ENCODE measurements at places on chromosomes 7 and 10. TPM values are rescaled to one million over a fixed set of nuclear protein-coding genes. Genes with fewer than 3 reads are reported as not detected.

MACROH2A2 gene
- 39.0 TPM for total RNA-seq

HOXA2 gene
- total RNA-seq = 11.4 TPM

TRIM74 gene
- total RNA-seq = not detected

TMEM176B gene
- 3.3 TPM for total RNA-seq

OLAH gene
- not detected for total RNA-seq

DNA sequence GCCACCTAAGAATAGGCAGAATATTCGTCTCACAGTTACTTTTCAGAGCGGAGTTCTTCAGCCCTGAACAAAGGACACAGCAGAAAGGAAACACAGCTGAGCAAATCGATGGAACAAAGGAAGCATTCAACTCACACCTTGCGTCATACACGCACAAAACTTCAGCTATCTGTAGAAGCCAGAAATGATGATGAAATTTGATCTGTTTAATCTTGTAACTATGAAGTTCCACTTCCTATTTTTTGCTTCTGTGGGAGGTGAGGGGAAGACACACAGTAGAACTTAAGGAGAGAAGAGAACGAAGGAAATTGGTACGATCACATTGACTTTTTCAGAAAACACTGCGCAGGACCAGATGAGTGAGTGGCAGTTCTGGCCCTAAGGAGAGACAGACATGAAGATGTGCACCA, 26.2 kb downstream of the FAM171A1 start:
- peak; percentile 37 for DNase-seq

DNA sequence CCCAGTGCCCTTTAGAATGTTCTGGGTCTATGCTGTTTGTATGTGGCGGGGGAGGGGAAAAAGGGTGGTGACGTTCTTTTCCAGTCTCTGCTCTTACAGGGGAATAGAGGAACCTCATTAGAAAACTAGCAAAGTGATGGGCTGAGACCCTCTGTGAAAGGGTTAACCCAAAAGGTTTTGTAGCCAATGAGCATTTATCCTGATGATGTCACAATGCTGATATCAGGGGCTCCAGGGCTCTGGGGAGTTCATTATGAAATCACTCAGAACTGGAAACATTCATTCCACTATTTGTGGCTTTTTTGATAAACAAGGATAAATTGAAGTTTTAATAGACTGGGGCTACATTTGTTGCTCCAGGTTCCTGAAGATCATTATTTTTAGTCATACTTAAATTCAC, 71.7 kb downstream of the ARID5B start:
- no peak for DNase-seq

GRCh38 chr10:101123085-101123814, 7.8 kb upstream of the TLX1 start:
- no peak for DNase-seq

GRCh38 chr7:45973725-45974532, 52.9 kb upstream of the IGFBP3 start:
- peak; percentile 66 for DNase-seq

DNA sequence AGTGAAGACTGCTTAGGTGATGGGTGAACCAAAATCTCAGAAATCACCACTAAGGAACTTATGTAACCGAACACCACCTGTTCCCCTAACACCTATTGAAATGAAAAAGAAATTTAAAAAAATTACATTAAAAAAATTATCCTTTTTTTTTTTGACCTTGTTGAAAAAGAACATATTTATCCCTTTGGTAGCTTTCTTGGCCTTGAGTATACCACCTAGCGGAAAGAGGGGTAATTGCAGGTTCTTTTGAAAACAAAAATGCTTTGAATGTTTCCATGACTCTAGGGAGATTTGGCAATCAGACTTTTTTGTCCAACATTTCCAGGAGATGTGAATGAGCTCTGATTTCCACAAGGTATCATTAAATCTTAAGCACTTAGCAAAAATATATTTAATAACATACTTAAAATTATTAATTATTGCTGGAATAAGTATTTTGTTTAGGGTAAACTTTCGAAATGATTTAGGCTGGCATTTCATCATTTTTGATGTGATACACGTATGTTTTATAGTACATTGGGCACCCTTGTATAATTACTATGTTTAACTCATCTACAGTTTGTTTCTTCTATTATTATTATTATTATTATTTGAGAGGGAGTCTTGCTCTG, 47.0 kb upstream of the ELMO1 start:
- DNase-seq = peak; percentile 23

DNA sequence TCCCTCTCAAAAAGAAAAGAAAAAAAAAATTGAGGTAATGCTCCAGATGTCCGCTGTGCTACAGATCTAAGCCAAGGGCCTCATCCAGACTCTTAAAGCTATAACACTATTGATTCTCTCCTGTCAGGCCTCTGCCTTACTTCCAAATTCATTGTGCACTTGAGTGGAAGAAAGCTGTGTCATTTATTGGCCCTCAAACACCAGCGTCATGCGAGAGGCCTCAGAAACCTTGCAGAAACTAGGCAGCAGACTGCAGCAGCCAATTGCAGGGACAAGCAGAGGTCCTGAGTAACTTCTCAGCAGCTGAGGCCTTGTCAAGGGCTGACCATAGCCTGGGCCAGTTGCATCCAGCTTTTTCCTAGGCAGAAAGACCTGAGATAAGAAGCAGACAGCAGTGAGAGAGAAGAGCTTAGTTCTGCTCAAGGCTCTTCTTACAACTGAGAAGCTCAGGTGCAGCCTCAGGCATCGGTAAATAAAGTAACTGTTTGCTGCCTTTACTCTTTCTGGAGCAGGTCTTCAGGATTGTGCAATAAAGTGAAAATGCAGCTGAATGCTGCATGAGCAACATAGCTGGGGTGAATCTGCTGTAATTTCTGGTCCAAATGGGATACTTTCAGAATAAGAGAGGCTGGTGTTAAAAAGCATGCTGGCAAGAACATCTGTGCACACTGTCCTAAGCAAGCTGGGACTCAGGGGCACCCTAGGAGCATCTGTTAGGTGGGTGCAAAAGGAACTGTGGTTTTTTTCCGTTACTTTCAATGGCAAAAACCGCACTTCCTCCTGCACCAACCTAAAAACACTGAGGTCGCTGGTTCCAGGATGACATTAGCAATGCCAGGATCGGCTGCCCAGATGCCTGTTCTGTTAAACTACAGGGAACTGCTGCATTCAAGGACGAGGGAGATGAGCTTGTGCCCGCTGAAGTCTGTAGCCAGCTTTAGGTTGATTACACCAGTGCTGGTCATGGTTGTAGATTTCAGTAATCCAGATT, 181.8 kb upstream of the PFKP start:
- no peak for DNase-seq

DNA sequence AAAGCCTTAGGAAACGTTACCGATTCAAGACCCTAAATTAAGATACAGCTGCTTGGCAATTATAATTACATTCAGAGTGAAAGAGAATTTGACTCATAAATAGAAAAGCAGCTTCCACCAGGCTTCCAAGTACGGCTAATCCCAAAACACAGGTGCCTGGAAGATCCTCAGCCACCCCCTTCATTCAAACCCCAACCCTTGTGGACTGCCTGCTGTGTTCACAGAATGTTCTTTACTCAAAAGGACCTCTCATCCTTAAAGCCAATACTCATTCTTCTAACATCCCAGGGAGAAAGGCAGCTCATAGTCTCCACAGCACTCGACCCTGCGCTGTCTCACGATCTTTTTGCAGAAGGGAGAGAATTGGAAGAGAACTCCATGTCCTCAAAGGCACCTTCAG, 32.9 kb downstream of the RNF32 start:
- no peak for DNase-seq

- no peak for DNase-seq
Observed at GRCh38 chr10:86678999-86679792, 10.9 kb downstream of the LDB3 start.

DNA sequence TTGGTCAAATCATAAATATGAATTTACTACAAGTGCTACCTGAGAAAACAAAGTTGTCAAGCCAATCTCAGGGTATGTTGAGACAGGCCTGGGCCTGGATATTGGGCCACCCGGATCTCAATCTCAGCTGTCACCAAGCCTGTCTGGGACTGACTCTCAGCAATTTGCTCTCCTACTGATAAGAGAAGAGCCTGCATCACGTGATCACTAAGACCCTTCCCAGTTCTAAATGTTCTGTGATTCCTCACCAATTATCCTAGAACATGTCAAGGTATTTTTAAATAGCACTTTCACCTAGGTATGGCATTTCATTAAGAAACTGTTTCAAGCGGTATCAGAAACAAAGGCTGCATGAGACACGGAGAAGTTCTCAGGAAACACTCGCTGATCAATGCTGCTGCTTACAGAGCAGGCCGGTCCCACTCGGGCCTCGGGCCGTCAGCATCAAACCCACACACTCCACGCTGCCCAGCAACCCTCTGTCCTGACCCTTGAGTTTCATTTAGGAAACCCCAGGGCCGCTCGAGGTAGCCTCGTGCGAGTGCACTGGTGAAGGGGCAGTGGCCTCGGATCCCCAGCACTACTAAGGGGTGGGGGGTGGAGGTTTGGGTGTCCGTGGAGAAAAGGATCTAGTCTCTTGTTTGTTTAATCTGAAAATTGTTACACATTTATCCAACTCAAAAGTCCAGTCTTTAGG, 4.1 kb downstream of the KLF6 start:
- DNase-seq = no peak

- DNase-seq = no peak
Observed at GRCh38 chr10:93206652-93207051, 133.0 kb downstream of the CYP26A1 start.

DNA sequence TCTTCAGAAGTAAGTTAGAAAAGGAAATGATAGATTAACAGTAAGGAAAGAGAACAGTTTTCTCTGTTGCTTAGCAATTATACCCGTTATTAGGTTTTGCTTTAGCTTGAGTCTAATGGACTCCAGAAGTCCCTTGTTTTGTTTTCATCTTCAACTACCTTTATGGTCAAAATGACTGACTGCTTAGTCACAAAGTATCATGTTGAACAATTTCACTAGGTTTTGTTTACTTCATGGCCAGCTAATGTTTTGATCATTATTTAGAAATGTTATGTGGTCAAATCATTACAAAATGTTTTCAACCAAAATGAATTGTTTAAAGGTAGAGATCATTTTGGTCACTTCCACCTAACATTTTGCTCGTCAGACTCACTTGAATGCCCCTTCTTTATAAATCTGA, 1.9 kb downstream of the UBN2 start:
- DNase-seq = peak; percentile 12

DNA sequence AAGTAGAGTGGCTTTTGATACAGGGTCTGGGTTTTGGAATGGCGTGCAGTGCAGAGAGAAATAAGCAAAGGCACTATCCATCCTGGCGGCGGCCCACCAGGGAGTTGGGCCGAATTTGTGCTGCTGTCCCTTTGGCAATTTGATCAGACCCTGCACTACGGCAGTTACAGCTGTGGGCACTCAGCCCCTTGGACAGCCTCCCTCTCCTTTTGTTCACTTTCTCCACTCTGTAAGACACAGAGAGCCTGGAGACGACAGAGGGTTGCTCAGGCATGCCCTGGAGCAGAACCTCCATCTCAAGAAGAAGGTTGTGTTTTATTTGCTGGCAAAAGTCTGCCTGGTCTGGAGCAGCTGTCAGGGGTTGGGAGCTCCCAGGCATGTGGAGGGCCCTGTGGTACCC, 55.8 kb downstream of the LHPP start:
- DNase-seq = no peak

All from Daoy (cell line).